ENCODE measurements at places on chromosomes 2 and 18. TPM values are rescaled to one million over a fixed set of nuclear protein-coding genes. Genes with fewer than 3 reads are reported as not detected.

The CCDC74A gene
- 4.7 TPM for total RNA-seq

The RNF138 gene
- 35.4 TPM for total RNA-seq

The KCNS3 gene
- 7.4 TPM for total RNA-seq

The CETN1 gene
- not detected for total RNA-seq

The PLCD4 gene
- 2.2 TPM for total RNA-seq

The TTC32 gene
- 9.9 TPM for total RNA-seq

The ACTG2 gene
- 59.6 TPM for total RNA-seq

The ZNF892 gene
- 4.2 TPM for total RNA-seq

The PPM1B gene
- total RNA-seq: 25.9 TPM

The ACTR2 gene
- total RNA-seq: 115 TPM

The NTSR2 gene
- total RNA-seq: not detected

The INPP5D gene
- under 0.01 TPM for total RNA-seq

The PDCD1 gene
- total RNA-seq: not detected

The GALNT14 gene
- total RNA-seq: under 0.01 TPM

The DOK6 gene
- 2.6 TPM for total RNA-seq

The PGAP1 gene
- total RNA-seq: 11.7 TPM

The KCNG2 gene
- under 0.01 TPM for total RNA-seq

The POTEC gene
- under 0.01 TPM for total RNA-seq

The FSIP2 gene
- 0.86 TPM for total RNA-seq

The RAX gene
- not detected for total RNA-seq

All from fibroblast of villous mesenchyme (primary cell).